ENCODE measurements at places on chromosomes 2 and 18.
A peak's percentile ranks its signal among the peaks of the same experiment; 100 is the strongest.

GRCh38 chr2:74597410-74597809 lies 42.9 kb downstream of the DOK1 start:
- peak; percentile 71 for DNase-seq

GRCh38 chr2:235728800-235729556 lies 235.1 kb downstream of the AGAP1 start:
- no peak for DNase-seq

DNA sequence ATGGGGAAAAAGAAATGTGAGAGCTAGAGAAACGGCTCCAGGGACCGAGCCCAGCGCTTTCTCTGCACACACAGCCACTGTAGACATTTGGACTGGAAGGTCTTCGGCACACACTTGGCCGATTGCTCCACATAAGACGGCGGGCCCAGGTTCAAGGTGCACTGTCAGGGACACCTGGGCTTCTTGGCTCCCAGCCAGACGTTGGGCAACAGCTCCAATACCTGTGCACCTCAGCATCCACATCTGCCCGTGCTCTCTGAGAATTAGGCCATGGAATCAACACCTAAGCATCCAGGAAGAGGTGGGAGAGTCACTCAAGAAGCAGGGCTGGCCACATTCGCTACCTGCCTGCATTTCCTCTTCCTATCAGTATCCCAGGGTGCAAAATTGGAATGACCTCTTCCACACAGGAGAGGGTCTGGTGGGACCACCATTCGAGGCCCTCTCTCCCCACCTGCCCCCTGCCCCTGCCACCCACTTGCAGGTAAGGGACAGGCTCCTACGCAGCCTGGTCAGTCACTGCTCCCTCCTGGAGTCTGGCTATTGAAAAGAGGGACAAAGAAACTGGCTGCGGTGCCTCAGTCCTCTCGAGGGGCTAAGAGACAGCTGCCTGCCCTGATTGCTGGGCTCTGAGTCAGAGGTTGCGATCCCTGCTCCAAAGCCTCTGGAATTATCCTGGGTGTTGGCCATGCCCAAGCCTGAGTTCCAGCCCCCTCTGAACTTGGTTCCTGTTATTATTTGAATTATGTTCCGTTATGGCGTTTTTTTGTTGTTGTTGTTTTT lies 40.1 kb upstream of the TAF1B start:
- DNase-seq, result no peak

- no peak for DNase-seq
Observed at GRCh38 chr18:48050176-48050575, 119.7 kb upstream of the SMAD2 start.

GRCh38 chr18:59268721-59269562 lies 4.3 kb downstream of the RAX start:
- peak; percentile 24 for DNase-seq

DNA sequence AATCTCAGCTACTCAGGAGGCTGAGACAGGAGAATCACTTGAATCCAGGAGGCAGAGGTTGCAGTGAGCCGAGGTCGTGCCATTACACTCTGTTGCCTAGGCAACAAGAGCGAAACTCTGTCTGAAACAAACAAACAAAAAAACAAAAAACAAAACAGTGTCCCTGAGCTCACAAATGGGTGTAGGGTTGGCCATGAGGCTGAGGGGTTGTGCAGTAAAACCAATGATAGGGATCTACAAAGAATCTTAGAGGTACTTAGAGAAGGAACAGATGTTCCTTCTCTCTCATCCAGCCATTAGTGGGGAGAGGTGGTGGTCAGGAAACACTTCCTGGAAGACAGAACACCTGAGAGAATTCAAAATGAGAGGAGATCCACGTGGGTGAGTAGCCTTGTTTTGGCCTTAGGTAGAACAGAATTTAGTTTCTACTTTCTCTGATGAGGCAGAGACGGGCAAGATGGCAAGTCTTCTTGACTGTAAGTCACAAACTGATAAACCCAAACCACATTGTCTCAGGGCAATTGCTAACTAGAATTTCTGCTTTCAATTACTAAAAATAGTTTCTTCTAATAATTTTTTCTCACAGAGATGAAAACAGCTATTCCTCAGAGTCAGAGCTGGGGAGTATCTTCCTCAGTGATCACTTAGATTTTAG lies 61.5 kb upstream of the PPM1B start:
- no peak for DNase-seq

- DNase-seq, result no peak
Observed at GRCh38 chr2:79585701-79586433, 73.0 kb downstream of the CTNNA2 start.

GRCh38 chr18:3747176-3747973 lies 297.4 kb downstream of the TGIF1 start:
- no peak for DNase-seq

DNA sequence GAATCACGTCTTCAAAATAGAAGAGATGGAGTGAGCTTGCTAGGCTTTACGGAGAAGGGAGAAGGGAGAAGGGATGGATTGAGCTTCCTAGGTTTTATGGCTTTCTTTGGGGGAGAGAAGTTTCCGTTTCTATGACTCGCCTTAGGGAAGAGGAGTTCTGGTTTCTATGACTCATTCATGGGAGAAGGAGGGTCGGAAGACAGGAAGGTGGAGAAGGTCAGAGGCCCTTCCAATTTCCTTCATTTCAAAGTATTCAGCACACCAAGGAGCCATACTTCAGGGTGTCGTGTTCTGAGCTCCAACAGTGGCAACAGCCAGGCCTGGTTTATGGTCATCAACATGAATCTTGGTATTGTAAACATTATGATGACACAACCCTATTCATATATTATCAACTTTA lies 284.7 kb upstream of the VWC2L start:
- DNase-seq, result no peak

DNA sequence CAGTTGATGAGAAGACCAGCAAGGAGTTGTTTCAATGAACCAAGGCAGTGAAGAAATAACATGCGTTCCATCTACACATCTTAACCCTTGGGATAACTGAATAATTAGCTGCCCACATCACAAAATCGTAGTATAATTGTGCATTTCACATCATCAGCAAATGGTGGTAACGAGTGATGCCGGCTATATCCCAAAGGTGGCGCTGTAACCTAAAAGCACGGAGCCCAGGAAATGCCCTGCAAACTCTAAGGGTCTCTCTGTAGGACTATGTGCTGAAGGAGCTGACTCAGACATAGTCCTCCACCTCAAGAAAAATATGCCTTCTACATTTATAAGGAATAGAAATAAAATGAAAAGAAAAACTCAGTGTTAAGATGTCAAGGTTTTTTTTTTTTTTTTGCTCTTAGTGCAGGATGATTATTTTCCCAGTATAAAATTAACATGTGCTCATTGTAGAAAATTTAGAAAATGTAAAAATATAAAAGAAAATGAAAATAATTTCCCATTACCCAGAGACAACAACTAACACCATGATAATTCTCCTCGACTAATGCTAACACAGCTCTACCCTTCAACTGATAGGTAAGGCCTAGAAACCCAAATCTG lies 23.1 kb upstream of the DSG3 start:
- DNase-seq, result peak; percentile 18

- no peak for DNase-seq
Observed at GRCh38 chr2:83674050-83674449, 785.0 kb downstream of the SUCLG1 start.

DNA sequence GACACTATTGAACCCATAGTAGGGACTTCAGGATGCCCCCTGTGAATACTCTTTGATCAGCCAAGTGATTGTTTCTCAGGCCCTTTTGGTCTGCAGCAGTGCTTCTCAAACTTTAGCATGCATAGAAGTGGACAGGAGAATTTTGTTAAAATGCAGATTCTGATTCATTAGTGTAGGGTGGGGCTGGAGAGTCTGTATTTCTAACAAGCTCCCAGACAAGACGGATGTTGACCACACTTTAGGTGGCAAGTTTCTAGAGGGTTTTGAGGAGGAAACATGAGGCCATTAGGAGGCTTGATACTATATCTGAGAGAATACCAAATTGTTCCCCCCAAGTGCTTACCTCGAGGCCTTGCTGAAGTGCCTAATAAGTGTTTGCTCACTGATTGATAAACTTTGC lies 317.9 kb downstream of the CLIP4 start:
- no peak for DNase-seq

DNA sequence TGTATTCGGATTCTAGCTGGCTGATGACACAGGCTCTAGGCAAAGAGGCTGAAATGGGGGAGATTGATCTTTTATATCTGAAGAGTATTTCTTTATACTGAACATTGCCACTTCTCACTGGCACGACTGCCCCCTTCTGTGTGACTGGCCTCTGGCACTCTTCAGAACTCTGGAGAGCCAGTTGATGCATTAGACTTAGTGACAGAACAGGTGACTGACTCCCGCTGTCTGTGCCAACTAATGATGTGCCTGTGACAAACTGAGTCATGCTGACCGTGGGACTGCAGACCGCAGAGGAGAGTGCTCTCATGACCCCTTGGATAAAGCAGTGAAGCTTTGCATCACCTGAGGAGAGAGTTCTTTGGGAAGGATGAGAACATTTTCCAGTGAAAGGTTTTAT lies 14.4 kb downstream of the MGAT5 start:
- DNase-seq, result no peak

GRCh38 chr2:240114233-240114632 lies 21.9 kb downstream of the COPS9 start:
- no peak for DNase-seq

GRCh38 chr2:17518212-17519154 lies at the start of gene RAD51AP2:
RAD51AP2 (minus strand) TSS chr2:17518440; CDS start chr2:17518415, 25 bp downstream.
- DNase-seq, result peak; percentile 25

DNA sequence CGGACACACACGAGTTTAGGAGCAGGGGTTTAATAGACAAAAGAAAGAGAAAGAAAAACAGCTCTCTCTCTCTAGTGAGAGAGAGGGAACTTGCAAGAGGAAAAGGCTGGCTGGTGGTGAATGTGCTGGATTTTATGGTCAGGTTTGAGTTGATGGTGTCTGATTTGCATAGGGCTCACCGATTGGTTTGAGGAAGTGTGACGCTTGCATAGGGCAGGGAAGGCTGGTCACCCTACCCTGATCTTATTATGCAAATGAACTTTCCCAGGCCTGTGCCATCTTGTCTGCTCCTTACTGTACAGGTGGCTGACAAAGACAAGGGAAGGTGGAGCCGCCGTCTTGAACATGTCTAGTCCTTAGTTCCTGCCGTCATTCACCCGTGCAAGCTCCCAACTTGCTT lies 408.9 kb downstream of the RIT2 start:
- DNase-seq, result peak; percentile 25

- no peak for DNase-seq
Observed at GRCh38 chr2:17976871-17977746, 98.6 kb downstream of the KCNS3 start.

DNA sequence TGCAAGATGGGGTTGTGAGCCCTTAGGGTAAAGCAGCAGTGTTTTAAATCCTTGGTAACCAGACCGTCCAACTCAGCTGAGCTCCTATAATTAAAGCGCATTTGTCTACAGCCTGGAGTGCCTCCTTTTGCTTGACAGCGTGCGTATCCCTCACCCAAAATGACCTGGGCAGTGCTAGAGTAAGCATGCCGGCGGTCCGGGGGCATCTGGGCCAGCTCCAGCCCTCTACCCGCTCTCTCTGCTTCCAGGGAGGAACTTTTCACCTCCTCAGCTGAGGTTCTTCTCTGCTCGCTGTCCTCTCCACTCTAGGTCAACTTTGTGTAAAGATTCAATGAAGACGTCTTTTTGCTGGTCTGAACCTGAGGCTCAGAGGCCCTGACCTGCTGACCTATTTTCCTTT lies 102.4 kb upstream of the TPO start:
- DNase-seq, result no peak

- DNase-seq, result no peak
Observed at GRCh38 chr2:33791625-33792024, 192.5 kb upstream of the FAM98A start.

Data from NCI-H1417 (cell line).